Kidney capillary endothelial cell (primary cell): ENCODE measurements at places on chromosomes 5 and 9.
A peak's percentile ranks its signal among the peaks of the same experiment; 100 is the strongest.

DNA sequence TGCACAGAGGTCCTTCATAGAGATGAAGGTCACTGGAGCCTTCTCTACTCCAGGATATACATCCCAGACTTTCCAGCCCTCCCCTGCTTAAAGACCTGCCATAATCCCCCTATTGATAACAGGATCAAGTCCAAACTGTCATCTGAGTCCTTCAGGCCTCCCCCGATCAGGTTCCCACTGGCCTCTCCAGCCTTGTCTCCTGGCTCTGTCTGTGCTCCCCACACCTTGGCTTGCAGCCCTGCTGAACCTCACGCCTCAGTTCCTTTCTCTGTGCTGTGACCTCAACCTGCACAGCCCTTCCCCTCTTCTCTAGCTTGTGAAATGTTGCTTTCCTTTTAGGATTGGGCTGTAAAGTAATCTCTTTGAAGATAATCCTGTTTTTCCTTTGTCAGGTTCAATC is 2.5 kb upstream of the HRH2 start:
- DNase-seq = no peak

GRCh38 chr5:25500635-25501034 is 855.9 kb upstream of the CDH10 start:
- no peak for DNase-seq

- no peak for DNase-seq
Measured at GRCh38 chr5:25863811-25864210, 1174.6 kb downstream of the CDH9 start.

- DNase-seq = no peak
Measured at GRCh38 chr9:83744206-83744605, 36.4 kb upstream of the UBQLN1 start.

- DNase-seq = no peak
Measured at GRCh38 chr9:33315371-33315770, 25.1 kb downstream of the NFX1 start.

DNA sequence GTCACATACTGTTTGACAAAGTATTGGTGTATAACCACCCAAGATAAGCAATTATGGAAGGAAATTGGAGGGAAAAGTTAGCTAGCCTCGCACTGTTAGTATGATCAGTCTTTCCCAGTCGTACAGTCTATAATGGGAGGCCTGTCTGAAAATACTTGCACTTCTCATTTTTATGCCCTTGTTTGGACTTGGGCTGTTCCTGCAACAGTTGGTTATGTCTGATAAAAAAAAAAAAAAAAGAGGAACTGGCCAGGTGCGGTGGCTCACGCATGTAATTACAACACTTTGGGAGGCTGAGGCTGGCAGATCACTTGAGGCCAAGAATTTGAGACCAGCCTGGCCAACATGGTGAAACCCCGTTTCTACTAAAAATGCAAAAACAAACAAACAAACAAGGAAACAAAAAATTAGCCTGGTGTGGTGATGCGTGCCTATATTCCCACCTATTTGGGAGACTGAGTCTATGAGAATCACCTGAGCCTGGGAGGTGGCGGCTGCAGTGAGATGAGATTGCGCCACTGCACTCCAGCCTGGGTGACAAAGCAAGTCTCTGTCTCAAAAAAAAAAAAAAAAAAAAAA is 58.3 kb upstream of the ANKRD33B start:
- DNase-seq = no peak

DNA sequence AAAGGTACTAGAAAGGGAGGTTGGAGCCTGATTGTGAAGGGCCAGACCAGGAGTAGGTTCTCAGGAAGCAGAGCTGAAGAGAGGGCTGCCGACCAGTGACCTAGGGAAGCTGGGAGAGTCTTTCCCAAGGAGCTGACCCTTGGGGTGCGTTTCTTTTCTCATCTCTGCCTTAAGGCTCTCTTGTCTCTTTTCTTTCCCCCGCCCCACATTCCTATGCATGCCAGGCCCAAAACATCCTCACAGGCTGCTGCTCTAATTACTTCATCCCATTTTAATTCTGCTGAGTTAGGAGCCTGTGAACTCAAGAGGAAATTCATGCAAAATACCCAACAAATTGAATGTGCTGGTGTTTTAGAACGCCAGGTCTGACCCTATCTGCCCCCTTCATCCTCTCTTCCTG is 46.9 kb upstream of the HSPA9 start:
- no peak for DNase-seq

- no peak for DNase-seq
Measured at GRCh38 chr5:94188725-94189124, 429.7 kb downstream of the KIAA0825 start.

- DNase-seq = no peak
Measured at GRCh38 chr5:136374003-136374402, 8.7 kb upstream of the TRPC7 start.

DNA sequence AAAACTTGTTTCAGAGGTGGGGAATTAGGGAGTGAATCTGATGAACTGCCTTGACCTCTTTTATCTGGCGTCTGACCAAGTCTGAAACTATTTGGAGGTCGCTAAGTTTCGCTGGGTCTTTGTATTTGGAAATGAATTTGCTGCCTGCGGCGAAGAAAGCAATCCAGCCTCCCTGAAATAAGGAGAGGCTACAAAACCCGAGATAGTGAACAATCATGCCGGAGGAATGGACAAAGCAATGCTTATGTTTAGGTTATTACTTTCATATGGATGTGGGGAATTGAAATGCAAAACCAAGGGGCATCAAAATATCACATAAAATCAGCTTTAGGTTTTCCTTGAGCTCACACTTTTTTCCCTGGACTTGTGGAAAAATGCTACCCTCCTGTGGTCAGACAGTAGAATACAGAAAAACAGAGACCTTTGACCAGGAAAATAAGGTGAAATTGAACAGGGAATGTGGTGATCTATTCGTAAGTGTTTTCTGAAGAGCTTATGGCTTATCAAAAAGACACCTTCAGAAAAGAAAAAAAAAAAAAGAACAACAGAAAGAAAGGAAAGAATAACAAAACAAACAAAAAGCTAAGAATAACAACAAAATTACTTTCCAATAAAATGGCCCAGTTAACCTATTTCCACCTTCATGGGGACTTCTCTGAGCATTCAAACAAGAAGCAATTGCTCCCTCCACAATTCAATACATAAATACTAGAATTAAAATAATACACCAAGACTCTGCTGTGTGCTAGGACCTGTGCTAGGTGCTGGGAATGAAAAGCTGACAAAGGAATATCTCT is 68.6 kb upstream of the DPYSL3 start:
- DNase-seq = peak; percentile 74
